A172 (cell line): ENCODE measurements at places on chromosomes 2 and 18. TPM values are rescaled to one million over a fixed set of nuclear protein-coding genes. Genes with fewer than 3 reads are reported as not detected.
A peak's percentile ranks its signal among the peaks of the same experiment; 100 is the strongest.

DNA sequence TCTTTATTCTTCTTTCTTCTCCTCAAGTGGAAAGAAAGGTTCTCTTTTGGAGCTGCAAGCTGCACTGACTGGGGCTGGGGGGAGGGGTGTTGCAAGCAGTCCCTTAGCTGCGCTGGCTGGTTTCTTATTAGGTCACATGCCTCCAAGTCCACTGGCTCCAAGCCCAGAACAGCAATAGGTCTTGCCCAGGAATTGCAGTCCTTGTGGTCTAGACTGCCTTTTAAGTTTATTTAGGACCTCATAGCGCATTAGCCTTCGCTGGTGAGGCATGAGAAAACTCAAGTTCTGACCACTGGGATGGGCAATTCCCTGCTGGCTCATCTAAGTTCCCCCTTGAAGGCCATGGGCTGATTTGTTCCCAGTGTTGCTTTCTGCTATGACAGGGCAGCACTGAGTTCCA lies 138.6 kb upstream of the SCN7A start:
- DNase-seq, result peak; percentile 96

The GCG gene
- total RNA-seq, result not detected in 2 replicates

The RAX gene
- total RNA-seq, result not detected in 2 replicates

DNA sequence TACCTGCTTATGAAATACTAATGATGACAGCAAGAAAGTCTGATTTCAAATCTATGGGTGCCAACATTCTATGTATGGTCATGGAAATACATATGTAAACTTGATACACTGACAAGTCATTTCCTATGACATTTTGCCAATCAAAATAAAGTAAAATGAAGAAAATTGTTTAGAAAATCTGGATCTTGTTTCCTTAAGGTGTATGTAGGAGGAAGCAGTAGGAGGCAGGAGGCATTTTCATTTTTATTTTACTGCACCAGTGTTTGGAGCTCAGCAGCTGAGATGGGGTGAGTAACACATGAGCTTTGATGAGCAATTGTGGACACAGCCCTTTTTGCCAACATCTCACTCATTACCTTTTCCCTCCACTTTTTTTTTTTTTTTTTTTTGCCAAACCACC lies 167.0 kb downstream of the AFF3 start:
- peak; percentile 55 for DNase-seq

DNA sequence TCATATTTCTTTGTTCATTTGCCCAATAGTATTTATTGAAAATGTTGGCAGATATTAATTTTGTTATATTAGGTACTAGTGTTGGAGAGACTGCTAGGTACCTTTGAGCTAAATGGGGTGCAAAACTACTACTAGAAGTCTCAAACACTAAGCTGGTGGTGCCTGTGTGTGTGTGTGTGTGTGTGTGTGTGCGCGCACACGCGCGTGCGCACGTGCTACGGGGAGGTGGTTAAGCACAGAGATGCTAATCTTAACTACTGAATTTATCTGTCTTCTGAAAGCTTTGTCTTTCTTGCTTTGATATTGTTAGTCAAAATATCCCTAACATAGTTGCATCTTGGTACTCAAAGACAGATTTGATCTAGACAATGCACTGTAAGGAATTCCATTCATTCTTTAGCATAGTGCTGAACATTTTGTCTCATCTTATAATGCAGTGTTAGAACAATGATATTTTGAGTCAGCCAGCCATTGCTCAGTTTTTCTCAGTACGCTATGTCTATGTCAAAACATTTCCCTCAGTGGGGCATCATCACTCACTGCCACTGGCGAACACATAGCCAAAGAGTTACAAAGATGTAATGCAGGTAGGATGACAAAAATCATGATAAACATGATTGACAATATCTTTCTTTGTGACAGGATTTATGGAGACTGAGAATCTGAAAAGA lies 396.0 kb upstream of the RGPD4 start:
- no peak for DNase-seq

The UGT1A1 gene
- not detected in 2 replicates for total RNA-seq

DNA sequence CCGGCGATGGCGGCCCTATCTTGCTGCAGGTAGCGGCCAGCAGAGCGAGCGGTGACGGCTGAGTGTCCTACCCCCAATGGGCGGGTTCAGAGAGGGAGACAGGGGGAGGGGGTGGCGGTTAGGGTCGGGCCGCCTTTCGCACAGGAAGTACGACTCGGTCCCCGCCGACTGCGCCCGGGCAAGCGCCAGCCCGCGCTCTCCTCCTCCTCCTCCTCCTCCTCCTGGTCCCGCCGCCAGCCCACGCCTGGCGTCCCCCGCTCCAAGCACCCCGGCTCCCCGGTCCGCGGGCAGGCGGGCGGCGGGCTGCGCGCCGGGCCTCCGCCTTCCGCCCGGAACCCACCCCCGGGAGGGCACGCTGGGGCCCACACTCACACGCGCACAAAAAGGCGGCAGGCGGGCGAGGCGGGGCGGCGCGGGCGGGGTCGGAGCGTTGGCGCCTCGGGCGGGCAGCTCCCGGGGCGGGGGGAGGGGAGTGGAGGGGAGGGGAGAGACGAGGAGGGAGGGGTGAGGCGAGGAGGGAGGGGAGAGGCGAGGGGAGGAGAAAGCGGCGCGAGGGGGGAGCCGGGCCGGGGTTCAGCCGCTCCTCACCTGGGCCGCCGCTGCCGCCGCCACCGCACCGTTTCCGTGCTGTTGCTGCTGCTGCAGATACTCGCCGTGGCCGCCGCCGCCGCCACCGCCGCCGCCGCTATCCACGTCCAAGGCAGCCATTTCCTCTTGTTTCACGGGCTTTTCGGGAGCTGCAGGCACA lies 1.2 kb downstream of the SP3 start:
- DNase-seq, result peak; percentile 87

DNA sequence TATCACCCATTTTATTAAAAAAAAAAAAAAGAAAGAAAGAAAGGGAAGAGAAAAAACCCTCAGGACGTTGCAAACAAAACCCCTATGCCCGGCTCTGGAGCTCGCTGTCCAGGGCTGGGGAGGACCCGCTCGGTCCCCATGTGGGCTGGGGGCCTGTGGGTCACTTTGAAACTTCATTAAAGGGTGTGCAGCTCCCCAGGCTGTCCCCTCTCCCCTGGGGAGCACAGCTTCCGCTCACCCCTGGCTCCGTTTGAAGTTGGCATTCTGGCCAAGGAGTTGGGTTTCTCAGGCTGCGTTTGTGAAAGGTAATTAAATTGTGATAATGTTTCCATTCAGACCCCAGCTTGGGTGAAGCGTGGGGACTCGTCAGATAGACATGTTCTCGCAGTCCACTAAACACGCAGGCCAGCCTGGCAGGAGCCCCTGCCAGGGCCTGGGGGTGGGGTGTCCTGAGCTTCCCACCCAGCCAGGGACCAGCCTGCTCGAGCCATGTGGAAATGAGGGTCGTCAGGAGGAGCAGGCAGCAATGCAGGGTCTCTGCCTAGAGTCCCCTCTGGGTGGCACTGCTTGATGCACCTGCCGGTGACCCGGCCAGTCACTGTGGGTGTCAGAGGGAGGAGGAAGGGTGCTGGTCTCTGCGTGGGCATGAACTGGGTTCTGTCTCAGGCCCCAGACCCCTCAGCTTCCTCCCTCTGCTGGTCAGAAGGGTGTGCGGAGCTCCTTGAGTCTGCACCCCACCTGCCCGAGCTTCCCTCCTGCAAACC lies 166.2 kb downstream of the INHBB start:
- DNase-seq, result no peak

DNA sequence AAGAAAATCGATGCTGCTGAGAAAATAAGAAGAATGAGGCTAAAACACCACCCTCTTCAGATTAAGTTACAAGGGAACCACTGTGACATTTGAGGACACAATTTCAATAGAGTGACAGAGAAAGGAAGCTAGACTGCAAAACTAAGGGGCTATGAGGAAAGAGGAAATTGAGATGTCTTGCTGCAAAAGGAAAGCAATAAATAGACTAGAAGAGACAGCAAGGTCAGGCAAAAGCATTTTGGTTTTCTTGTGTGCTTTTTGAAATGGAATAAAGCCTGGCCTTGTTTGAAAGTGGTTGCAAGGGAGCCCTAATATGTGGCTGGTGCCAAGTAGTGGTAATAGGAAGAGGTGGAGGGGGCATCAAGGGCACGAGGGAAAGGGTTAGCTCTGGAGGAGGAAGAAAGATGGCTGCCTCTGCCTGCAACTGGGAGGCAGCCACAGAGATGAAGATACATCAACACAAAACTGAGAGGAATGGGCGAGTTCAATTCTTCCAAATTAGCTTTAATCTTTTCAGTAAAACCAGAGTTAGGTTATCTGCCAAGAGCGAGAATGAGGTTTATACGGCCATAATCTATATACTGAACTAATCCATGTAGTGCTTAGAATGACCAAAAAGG lies 1.2 kb upstream of the MRO start:
- DNase-seq, result no peak

DNA sequence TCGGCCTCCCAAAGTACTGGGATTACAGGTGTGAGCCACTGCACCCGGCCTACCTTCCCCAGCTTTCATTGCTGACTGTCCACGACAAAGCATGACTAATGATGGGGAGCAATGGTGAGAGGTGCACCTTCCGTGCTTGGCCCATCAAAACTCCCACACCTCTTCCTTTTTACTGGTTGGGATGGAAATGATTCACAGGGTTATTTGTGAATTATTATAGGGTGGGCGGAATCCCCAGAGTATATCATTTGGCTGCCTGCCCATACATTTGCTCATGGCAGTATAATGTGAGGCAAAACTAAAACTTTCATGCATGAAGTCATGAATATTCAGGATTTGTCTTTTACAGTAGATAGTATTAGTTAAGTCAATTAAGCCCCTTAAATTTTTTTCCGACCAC lies 334.2 kb upstream of the NETO1 start:
- DNase-seq, result no peak

The NPPC gene
- total RNA-seq, result 0.12 TPM in 1 of 2 replicates, not detected in the other

The GYPC gene
- 44.7 and 59.0 TPM in 2 replicates for total RNA-seq

- peak; percentile 60 for DNase-seq
Observed at GRCh38 chr2:46116553-46116991, 180.6 kb upstream of the EPAS1 start.

The GCC2 gene
- 15.4 and 22.0 TPM in 2 replicates for total RNA-seq

- DNase-seq, result no peak
Observed at GRCh38 chr2:170462433-170463205, 252.5 kb upstream of the SP5 start.

DNA sequence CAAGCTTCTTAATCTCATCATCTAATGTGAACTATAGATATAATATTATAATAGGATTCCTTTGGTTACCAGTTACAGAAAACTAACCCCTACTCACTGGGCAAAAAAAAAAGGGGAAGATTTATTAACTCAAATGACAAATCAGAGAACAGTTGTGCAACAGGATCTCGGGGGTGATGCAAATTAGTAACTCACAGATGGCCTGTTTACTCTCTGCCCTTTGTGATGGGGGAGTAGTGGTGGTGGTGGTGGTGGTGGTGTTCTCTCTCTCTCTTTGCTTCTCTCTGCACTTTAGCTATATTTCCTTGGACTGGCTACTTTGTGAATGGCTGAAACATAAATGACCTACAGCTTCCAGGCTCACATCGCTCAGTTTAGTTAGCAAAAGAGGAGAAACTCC lies 59.0 kb downstream of the TMEM247 start:
- DNase-seq, result no peak

GRCh38 chr2:94874277-94874997 lies 3.2 kb downstream of the TEKT4 start:
- DNase-seq, result peak; percentile 33

- DNase-seq, result no peak
Observed at GRCh38 chr2:8554296-8554806, 127.5 kb upstream of the ID2 start.

DNA sequence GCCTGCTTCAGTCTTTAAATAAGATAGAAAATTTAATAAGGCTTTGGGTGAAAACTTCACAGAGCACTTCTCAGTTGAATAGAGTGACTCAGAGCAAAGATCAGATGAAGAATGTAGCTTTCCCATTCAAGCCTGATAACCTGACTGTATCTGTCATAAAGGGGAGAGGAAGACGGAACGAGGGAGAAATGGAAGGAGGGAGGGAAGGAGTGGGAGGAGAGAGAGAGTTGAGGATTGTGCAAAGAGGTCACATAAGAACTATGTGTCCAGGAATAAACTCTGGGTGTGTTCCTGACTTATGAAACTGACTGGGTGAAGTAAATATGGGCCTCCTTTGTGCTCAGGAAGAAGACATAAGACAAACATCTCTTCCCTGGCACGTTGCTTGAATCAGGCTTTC lies 385.5 kb downstream of the LPIN1 start:
- DNase-seq, result peak; percentile 13

DNA sequence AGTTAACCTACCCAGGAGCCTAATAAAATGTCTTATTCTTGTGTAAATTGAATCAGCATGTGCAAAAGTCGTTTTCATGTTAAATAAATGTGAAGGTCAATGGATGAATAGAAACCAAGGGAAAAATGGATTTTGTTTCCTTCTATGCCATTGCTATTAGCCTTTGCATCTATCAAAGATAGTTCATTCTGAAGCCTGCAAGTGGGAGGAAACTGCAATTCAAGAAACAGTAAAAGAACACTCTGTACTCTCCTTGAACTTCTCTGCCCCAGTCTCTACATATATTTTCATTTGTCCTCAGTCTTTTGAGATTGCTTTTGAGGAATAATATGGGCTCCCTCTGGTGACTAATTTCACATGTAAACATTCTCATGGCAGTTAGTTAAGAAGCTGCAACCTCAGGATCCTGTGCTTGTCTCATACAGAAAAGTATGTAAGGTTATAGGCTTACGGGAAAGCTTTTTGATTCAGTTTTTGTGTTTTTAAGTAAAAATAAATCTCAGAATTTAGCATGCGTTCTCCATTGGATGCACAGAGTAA lies 1590.0 kb upstream of the LRRTM1 start:
- DNase-seq, result peak; percentile 59

- DNase-seq, result peak; percentile 30
Observed at GRCh38 chr2:62196278-62196901, 475 bp downstream of the B3GNT2 start.

The STARD6 gene
- 0.26 TPM in 1 of 2 replicates, not detected in the other for total RNA-seq

The NOTO gene
- total RNA-seq, result not detected in 2 replicates

DNA sequence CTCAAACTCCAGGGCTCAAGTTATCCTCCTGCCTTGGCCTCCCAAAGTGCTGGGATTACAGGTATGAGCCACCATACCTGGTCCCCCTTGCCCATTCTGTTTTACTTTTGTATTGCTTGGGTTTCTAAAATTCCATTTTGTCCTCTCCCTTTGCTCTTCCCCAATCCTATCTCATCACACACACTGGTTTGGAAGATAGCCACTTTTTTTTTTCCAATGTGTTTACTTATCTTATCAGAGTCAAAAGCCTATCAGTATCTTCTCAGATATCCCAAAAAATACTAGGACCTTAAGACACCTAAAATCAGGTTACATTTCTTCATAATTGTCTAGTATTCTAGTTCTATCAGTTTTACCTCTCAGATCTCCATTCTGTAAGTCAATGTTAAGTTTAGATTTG lies 56.1 kb downstream of the MSH2 start:
- DNase-seq, result no peak

DNA sequence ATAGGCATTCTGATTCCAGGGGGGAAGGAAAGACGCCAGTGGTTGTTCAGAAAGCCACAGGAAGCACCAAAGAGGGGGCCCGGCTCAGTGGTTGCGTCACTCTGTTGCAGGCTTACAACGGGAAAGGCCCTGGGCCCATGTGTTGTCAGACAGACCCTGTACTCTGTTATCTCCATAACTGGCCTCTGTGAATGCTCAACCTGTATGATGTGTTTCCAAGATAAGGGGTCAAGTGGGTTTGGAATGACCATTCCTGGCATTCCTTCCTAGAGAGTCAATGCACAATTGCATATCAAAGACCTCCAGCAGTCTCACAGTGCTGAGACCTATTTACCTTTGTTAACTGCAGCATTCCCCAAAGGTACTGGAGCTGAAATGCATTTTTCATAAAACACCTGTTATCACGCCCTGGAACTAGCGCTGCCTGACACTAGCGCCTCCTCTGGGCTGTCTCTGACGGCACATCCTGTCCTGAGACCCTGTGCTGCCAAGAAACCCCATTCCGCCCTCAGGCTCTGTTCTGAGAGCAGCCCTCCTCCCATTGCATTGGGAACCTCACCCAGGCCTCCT lies 13.2 kb upstream of the LRRFIP1 start:
- peak; percentile 95 for DNase-seq

The ANKRD23 gene
- 4.2 and 5.7 TPM in 2 replicates for total RNA-seq

The TRIP12 gene
- total RNA-seq, result 106 and 141 TPM in 2 replicates
